ENCODE measurements at places on chromosomes 2 and 18.

DNA sequence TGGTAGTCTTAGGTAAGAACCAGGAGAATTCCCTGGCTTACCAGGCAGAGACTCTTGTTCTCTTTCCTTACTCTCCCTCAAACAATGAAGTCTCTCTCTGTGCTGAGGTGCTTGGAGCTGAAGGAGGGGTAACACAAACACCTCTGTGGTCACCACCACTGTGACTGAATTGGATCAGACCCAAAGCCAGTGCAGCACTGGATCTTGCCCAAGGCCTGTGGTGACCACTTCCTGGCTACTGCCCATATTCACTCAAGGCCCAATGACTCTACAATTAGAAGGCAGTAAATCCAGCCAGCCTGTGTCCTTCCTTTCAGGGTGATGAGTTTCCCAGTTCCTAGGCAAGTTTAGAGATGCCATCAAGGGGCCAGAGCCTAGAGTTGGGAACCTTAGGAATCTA lies 706.8 kb downstream of the SLC4A3 start:
- no peak for DNase-seq

- no peak for DNase-seq
Measured at GRCh38 chr2:150552041-150552820, 64.8 kb upstream of the RND3 start.

DNA sequence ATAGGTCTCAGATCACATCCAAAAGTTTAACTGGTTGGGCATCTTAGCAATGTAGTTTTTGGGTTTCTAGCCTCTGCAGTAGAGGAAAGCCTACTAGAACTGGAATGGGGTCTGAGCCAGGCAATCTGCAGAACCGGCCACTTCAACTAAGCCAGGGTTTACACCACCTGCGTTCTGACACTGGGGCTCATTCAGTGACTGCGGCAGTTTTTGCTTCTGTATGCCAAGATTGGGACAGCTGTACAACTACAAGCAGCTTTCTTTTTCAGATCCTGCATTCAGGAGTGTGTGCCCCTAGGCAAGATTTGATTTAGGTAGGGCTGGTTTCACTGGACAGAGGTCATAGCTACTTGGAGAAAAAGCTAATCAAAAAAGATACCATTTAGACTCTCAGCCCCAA lies 43.7 kb upstream of the IGFBP5 start:
- no peak for DNase-seq

GRCh38 chr2:223104336-223105132 lies 52.5 kb downstream of the KCNE4 start:
- DNase-seq: no peak

- peak; percentile 24 for DNase-seq
Measured at GRCh38 chr2:30686000-30686399, 121.2 kb downstream of the CAPN13 start.

DNA sequence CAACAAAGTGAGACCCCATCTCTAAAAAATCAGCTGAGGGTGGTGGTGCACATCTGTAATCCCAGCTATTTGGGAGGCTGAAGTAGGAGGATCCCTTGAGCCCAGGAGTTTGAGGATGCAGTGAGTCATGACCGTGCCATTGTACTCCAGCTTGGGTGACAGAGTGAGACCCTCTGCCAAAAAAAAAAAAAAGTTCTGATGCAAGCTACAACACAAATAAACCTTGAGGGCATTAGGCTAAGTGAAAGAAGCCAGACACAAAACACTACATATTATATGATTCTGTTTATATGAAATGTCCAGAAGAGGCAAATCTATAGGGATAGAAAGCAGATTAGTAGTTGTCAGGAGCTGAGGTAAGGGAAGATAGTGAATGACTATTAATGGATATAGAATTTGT lies 13.0 kb downstream of the YWHAQ start:
- no peak for DNase-seq

GRCh38 chr2:46534589-46534988 lies 55.2 kb downstream of the TMEM247 start:
- peak; percentile 83 for DNase-seq

All from hematopoietic multipotent progenitor cell treated with erythropoietin and hydrocortisone succinate and interleukin-3 and kit ligand, for 4 days (in vitro differentiated cells).